ENCODE measurements at places on chromosomes 7 and 10.

DNA sequence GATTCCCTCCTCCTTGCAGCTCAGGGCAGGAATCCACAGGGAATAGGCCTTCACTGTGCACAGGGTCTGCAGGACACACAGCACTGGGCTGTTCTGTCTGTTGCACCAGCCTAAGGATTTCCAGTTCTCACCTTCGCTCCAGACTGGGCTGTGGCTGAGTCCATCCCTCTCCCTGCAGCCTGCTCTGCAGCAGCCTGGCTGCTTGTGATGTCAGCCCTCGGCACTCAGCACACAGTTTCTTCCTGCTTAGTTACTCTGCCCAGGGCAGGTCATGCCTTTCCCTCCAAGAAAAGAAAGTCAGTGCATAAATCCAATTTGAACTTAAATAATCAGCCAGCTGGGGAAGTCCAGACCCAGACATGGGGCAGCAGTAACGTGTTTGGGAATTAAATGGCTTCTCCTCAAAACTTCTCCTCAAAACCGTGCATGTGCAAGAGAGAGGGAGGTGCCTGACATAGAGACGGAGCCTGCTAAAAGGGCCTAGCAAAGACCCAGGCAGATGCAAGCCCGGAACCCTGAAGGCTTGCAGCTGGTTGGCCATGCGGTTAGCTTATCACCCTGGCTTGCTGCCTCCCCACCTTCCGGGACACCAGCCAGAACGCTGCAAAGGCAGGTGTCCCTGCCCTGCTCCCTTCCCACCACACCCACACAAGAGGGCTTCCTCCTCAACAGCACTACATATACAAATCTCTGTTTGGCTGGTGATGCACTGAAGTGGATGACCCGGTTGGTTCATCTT lies 10.9 kb upstream of the GDF2 start:
- DNase-seq = no peak

DNA sequence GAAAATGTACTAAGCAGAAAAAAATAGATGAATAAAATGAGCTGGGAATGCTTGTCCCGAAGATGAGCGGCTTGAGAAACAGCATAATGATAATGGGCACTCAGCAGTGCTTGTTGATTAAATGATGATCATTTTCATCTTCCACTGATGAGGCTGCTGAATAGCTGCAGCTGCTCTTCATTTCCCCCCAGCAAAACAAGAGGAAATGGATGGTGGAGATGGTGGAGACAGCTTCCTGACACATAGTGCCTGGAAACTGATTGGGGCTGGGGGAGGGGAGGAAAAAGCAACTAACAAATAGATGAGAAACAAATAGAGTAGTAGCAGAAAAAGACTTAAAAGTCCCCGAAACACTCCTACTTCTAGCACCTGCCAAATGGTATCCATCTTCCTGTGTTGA lies 41.4 kb downstream of the MRC1 start:
- DNase-seq = no peak

- no peak for DNase-seq
These were observed 27.7 kb downstream of the NCAPG2 start for GRCh38 chr7:158676906-158677305.

- DNase-seq = no peak
These were observed 11.0 kb upstream of the PDCD4 start for GRCh38 chr10:110860576-110861241.

DNA sequence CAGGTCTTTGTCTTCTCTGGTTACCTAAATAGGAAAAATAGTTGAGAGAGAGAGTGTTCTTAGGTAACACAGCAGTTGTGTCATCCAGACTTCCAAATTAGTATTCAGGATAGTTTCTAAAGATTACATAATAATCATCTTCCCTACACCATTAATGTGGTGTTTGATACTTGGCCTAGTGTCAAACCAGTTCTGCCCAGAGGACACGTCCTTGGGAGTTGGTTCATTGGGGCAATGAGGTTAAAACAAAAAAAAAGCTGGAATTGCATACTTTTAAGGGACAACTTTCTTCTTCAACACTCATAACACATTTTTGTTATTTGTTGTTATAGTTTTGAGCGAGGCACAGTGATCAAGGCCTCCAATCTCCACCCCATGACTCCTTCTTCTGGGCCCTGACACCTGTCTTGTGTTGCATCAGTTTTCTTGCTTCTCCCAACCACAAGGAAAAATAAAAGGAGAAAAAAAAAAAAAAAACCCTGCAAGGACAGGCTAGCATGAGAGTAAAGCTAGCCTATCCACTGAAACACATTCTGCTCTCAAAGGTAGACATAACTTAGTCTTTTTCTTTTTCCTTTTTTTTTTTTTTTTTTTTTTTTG lies 28.8 kb downstream of the STN1 start:
- no peak for DNase-seq

DNA sequence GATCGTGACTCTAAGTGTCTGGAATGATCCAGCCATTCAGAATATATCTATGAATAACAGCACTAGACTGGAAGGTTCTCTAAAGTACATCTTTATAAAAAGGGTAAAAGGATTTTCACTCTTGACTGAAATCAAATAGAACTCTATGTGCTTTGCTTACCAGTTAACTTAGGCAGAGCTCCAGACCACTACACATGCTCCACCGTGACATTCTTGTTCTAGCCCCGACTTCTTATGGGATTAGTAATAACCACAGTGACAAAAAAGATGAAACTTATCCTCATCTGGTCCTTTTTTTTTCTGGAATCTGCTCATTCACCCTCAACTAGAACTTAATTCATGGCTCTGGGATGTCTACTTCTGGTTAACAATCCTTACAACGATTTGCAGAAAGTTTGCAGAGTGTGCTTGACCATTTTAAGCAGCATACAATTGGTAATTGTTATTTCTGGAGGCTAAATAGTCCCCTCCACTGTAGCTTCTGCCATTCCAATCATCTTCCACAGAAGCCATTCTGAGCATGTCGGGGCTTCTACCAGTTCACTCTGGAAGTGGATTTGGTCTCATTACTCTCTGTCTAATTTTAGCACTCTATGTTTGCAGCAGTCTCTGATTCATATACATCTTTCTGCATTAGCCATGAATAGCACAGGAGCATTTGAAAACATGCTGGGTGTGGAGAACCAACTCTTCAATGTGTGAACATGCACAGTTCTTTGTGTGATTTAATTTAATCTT lies 163.7 kb upstream of the CDC14C start:
- DNase-seq = no peak

DNA sequence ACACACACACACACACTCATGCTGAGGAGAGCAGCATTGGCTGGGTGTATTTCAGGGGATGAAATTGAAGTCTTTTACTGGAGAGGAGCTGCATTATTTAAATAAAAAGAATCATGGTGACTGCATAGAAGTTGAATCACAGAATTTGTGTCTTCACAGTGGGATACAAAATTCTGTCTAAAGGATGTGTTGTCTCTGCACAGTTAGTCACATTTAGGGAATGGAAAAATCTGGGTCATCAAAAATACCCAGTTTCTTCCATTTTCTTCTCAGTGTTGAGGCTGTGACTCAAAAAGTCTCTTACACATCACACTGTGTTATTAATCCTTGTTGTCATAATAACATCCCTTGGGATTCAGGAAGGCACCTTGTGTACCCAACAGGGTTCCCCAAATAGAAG lies 10.9 kb downstream of the PAPSS2 start:
- DNase-seq = no peak

- no peak for DNase-seq
These were observed 237.8 kb downstream of the MAD1L1 start for GRCh38 chr7:1994931-1995330.

- no peak for DNase-seq
These were observed 972.0 kb upstream of the CELF2 start for GRCh38 chr10:10045765-10046028.

- DNase-seq = no peak
These were observed 438.9 kb upstream of the PODXL start for GRCh38 chr7:131995324-131995723.

Measured in GM20000 (cell line).